ENCODE measurements at places on chromosomes 13 and 19.

DNA sequence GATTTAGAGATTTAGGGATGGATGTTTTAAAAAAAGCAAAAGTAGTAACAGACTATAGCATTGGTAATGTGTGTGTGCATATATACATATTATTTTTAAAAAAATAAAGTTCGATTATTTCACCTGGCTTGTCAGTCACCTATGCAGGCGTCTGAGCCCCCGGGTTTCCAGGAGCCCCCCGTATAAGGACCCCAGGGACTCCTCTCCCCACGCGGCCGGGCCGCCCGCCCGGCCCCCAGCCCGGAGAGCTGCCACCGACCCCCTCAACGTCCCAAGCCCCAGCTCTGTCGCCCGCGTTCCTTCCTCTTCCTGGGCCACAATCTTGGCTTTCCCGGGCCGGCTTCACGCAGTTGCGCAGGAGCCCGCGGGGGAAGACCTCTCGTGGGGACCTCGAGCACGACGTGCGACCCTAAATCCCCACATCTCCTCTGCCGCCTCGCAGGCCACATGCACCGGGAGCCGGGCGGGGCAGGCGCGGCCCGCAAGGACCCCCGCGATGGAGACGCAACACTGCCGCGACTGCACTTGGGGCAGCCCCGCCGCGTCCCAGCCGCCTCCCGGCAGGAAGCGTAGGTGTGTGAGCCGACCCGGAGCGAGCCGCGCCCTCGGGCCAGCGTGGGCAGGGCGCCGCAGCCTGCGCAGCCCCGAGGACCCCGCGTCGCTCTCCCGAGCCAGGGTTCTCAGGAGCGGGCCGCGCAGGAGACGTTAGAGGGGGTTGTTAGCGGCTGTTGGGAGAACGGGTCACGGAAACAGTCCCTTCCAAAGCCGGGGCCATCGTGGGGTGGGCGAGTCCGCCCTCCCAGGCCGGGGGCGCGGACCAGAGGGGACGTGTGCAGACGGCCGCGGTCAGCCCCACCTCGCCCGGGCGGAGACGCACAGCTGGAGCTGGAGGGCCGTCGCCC lies 840 bp upstream of the CCNA1 start:
- no peak for DNase-seq

DNA sequence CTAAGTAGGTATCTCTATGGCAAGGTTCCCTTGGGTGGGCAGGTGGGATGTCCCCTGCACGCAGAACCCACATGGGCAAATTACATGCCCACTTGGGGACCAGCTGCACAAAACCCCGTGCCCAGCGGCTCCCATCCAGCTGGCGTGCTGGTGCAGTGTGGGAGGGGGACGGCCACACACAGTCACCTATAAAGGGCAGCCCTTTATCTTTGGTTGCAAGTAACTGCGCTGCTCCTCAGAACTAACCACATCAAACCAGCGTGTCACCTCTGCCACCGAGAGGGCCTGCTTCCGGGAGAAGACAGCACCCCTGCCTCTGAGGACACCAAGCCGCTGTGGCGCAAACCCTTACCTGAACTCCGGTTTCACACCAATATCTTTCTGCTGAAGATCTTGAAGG lies 32.2 kb downstream of the ANKRD27 start:
- no peak for DNase-seq

- DNase-seq: no peak
These were observed 291.1 kb upstream of the ARGLU1 start for GRCh38 chr13:106858903-106859532.

DNA sequence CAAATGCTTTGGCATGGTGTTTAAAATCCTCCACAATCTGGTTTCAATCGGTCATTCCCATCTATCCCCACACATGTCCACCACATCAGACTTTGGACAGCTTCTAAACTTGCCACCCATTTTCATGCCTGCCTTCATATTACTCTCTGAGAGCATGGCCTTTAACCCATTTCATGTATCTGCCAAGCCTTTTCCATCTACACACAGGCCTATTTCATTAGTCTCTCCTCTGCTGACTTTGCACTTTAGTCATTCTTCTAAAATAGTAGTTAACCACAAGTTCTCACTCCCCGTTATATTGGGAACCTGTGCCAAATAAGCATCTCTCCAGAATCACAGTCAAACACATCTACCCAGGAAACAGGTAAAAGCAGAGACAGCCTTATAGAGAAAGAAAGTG lies 142.2 kb downstream of the MZT1 start:
- DNase-seq: no peak

DNA sequence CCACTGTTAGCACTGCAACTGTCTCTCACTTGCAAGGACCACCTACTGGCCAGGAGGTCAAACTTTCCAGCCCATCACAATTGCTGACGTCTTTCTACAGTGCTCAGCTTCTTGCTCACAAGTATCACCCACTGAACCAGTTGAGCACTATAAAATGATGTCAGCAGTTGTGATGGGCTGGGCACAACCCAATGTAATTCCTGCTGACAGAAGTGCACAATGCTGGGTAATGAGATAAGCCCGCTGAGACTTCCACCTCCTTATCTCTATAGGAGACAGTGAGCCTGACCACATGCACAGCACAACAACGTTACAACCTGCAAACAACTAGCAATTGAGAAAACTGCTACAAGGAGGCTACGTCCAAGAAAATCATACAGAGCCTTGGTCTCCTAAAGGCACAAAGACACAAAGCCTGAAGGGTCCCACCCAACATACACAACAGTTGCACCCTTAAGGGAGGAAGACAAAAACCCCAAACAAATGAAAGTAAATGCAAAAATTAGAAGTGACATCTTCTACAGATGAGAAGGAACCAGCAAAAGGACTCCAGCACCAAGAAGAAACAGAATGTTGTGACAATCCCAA lies 273.2 kb downstream of the LIG4 start:
- no peak for DNase-seq

- no peak for DNase-seq
These were observed 9.0 kb downstream of the LMO7 start for GRCh38 chr13:75645141-75645540.

- DNase-seq: no peak
These were observed 40.1 kb downstream of the SERTM1 start for GRCh38 chr13:36713887-36714286.

- no peak for DNase-seq
These were observed 89.3 kb downstream of the TM9SF2 start for GRCh38 chr13:99590519-99591011.

DNA sequence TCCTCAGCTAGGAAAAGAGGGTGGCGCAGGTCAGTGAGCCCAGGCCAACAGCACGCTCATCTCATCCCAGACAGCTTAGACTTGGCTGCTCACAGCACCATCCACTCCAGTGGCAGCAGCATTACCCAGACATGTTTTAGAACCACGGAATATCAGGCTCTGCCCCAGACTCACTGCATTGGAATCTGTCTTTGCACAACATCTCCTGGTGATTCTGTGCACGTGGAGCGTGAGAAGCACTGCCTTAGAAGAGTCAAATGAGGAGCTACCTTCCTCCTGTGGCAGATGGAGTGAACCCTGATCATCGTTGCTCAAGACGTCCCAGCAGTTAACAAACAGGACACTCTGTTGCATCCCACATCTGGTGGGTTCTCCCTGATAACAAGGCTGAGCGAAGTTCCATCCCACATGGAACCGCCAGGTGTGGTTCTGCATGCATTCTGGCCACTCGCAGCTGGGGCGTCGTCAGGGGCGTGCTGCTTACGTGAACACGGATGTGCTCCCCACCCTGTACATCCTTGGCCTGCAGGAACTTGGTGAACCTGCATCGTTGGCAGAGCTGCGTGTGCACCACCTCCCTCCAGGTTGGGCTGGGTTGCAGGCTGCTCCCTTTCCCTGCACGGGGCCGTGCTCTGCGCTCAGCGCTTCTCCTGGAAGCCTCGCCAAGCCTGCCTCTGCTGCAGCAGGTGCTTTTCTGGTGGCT lies 25.2 kb upstream of the ATP11A start:
- no peak for DNase-seq

- no peak for DNase-seq
These were observed 16.1 kb downstream of the CUL4A start for GRCh38 chr13:113225515-113225914.

DNA sequence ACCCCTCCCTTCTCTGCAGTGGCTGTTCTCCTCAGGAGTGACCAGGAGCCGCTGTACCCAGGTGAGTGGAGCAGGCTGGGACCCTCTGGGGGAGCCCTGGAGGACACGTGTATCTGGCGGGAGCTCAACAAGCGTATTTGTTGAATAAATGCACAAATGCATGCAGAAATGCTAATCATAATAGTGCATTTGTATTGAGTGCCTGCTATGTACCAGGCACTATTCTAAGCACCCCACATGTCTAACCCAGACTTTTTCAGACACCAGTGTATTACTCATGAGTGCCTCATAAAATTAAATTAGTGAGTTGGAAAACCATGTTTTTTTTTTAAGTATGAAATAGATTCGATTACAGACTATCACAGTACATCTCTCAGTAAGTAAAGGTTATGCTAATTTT lies 7.9 kb downstream of the HPN start:
- no peak for DNase-seq

- no peak for DNase-seq
These were observed 8.4 kb upstream of the KCTD4 start for GRCh38 chr13:45209229-45209628.

- DNase-seq: no peak
These were observed 24.3 kb downstream of the NFILZ start for GRCh38 chr19:8654591-8655339.

DNA sequence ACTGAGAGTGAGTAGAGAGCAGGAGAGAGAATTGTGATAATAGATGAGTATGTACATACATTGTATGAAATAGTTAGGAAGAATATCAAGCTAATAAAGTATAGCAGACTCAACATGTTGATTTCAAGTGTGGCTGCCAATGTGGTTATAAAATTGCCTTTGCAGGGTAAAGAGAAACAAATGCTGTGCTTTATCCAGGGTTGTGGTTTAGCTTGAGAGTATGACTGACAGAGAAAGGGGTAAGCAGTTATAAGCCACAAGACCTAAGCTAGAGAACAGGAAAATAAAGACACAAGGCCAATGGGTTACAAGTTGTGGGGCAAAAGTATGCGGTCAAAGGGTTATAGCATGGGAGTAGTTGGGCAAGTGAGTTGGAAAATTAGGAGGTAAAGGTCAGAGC lies 1217.5 kb downstream of the DIAPH3 start:
- no peak for DNase-seq

DNA sequence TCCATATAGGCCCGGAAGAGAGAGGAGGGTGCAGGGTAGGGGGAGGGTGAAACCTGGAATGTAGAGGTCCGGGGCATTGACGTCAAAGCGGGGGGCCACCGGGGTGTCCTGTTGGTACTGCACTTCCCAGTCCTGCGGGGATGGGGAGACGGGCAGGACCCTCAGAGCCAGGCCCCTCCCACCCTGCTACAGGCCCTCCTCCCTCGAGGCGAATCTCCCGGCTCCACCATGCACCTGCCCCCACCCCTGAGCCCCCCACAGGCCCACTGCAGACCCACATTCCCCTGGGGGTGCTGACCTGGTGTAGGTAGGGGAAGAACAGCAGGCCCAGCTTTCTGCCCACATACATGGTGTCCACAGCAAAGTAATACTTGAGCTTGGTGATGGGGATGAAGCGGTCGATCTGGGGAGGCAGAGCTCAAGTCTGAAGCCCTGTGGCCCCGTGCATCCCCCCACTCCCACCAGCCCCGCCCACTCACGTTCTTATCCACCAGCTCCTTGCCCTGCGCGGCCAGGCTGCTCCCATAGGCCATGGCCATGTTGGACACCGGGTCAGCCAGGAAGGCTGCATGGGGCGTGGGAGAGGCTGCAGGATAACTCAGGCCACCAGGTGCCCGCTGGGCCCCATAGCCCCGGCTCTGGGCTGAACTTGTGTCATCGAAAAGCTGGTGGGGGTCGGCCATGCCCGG lies 5.0 kb downstream of the C19orf33 start:
- no peak for DNase-seq

- no peak for DNase-seq
These were observed 14.4 kb downstream of the RGL3 start for GRCh38 chr19:11404588-11405222.

Measured in NCI-H1048 (cell line).